ENCODE measurements at places on chromosomes 5 and 9. TPM values are rescaled to one million over a fixed set of nuclear protein-coding genes. Genes with fewer than 3 reads are reported as not detected.

Gene LCN2
- not detected for total RNA-seq

Gene FOXI1
- total RNA-seq, result not detected

Gene DNAJC21
- 25.6 TPM for total RNA-seq

Gene PCDHGA5
- total RNA-seq, result 0.15 TPM

Gene TAF11L5
- total RNA-seq, result not detected

Gene ADAM19
- total RNA-seq, result 7.7 TPM

Gene CHSY3
- total RNA-seq, result 2.4 TPM

All from bronchus fibroblast of lung (primary cell).